Activated naive CD4-positive, alpha-beta T cell treated with anti-CD3 and anti-CD28 coated beads, Interleukin-2, amount 50 U/mL, for 16 hours (primary cell): ENCODE measurements at places on chromosomes 6 and 20.

GRCh38 chr6:150967910-150968309 is 102.4 kb downstream of the MTHFD1L start:
- DNase-seq: no peak

- no peak for DNase-seq
Observed at GRCh38 chr6:46972531-46972930, 50.8 kb upstream of the ADGRF5 start.

DNA sequence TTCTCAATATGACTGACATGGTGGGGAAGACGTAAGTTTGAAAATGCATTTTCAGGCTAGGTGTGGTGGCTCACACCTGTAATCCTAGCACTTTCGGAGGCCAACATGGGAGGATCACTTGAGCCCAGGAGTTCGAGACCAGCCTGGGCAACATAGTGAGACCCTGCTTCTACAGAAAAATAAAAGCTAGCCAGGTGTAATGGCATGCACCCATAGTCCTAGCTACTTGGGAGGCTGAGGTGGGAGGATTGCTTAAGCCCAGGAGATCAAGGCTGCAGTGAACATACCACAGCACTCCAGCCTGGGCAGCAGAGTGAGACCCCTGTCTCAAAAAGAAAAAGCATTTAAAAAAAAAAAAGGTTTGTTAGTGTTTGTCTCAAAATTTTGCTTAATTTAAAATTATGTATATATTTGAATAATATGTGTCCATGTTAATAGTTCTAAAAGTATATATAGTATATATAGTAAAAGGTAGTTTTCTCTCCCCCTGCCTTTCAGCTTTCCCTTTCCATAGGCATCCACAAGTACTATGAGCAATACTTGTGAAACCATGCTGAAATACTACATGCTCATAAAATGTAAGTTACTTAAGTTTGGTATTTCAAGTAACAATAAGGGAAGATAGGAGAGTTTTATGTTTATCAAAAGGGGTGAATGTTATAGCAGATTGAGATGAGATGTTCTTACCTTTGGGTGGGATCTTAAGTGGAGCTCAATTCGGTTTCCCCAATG is 15.1 kb downstream of the PTPRA start:
- DNase-seq: no peak

- DNase-seq: no peak
Observed at GRCh38 chr20:10718661-10719060, 44.9 kb upstream of the JAG1 start.

DNA sequence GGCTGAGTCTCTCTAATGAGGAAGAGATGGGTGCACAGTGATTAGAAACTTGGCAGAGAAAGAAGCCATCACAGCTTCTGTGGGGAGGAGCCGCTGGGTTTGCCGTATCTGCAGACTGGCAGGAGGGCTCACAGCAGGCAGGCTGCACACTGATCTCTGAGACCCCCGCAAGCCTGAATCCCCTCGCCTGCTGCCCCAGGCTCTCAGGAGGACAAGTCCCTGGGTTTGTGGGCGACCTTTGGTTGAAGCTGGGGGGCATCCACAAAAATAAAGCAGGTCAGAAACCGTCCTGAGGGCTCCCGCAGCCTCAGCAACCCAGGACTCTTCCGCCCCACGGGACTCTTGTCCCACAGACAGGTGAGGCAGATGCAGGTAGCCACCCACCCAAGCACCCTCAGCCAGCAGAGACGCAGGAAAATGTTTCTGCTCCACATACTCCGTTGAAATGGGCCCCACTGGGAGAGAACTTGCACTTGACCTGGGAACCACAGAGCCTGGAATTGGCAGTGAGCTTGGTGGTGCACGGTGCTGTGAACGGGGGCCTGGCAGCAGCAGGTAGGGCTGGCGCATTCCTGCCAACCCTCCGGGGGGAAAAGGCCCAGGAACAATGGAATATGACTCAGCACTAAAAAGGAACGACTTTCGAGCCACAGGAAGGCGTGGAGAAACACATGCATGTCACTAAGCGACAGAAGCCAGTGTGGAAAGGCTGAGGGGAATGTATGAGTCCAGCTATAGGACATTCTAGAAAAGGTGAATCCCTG is 89.9 kb downstream of the YTHDF1 start:
- DNase-seq: no peak
